ENCODE measurements at places on chromosomes 13 and 19. TPM values are rescaled to one million over a fixed set of nuclear protein-coding genes. Genes with fewer than 3 reads are reported as not detected.

DACT3 gene
- 1.6 TPM for total RNA-seq

ZNF728 gene
- not detected for total RNA-seq

IZUMO4 gene
- total RNA-seq = 0.56 TPM

ELSPBP1 gene
- total RNA-seq = not detected

CGB8 gene
- not detected for total RNA-seq

ARL11 gene
- total RNA-seq = not detected

DNA sequence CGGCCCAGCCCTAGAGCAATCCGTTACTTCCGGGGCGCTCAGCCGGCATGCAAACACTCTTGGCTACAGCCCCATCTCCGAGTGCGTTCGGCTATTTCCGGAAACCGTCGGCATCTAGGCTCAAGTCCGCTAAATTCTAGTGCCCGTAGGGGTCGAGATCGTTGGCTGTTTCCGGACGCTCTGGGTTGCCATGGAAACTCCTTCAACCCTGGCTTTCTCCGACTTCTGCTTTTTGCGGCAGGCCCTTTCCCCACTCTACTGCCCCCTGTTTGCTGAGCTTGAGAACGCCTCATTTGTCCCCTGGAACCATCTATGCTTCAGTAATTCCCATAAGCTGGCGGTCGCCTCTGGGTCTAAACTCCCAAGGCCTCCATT, 534 bp upstream of the PIK3R2 start:
- DNase-seq = peak; percentile 96

DNA sequence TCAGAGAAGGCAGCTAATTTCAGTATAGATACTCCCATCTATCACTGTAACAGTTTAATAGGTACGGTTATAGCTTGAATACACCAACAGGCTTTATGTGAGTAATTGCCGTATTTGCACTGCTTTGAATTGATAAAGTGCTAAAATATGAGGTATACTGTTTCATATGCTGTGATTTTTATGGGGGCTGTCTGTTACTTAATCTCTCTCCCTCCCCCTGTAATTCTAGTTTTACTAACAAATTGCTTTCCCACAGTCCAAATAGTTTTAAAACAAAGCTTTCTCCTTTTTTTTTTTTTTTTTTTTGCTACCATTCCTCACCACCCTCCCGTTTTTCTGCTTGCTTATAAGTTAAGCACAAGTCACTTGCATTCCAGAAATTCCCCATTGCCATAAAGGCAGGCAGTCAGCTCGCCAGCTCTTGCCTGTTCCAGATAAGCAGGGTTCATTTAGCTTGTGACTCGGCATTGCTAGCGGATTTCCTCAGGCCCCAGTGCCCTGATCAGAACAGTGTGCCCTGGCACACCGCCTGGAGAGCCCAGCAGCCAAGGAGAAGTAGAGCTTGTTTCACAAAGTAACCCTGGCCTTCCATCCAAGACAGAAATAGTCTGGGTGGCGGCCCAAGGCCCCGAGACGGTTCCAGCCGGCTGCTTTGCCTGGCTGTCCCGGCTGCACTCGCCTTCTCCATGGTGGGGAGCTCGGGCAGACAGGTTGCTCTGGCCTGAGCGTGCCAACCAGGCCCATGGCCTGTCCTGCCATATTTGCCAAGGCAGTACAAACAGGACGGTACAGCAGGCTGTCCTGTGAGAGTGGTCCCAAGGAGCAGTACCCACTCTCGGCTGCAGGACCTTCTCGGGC, 43.5 kb upstream of the NPAS1 start:
- peak; percentile 93 for DNase-seq

DNA sequence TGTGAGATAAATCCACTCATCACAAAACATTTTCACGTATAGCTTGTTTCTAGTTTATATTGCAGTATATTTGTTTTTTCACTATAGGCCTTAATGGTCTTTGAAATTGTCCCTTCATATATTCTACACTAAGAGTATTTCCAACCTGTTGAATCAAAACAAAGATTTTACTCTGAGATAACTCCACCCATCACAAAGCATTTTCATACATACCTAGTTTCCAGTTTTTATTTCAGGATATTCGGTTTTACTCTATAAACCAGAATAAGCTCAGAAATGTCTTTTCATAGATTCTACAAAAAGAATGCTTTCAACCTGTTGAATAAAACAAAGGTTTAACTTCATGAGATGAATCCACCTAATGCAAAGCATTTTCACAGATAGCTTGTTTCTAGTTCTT, 1528.7 kb downstream of the UQCRFS1 start:
- no peak for DNase-seq

DNA sequence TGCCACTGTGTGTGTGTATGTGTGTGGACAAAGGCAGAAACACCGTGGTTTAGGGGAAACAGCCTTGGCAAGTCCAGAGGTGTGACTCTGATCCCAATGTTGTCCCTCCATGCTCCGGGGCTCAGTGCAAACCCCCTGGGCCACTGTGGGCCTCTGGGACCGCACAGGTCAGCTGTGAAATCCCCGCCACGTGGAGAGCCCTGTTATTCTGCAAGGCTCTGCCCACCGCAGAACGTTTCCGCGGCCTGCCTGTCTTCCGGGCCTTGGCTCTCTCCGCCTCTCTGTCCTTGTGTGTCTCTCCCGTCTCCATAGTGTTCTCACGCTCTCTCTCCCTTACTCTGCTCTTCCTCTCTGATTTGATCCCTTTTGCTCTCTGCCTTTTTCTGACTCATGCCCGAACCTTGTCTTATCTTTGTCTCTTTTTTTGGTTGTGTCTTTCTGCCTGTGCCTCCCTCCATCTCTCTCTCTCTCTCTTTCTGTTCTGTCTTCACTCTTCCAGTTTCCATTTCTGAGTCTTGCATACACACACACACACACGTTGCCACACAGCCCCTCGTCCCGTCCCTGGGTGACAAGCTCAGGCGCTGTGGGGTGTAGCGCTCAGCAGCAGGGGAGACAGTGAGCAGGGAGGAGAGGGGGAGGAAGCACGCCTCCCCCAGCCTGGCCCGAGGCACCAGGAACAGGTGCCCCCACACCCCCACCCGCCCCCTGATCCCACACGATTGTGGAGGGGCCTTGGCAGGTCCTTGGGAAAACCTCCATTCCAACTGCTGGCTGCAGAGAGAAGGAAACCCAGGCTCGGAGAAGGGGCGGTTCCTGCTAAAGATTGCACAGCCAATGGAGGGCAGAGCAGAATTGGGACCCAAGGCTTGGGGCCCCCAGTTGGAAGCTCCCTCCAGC, 3.0 kb downstream of the TTYH1 start:
- DNase-seq = peak; percentile 19

GRCh38 chr19:12801466-12802266, at the start of the genes PRDX2 and THSD8:
TSS of gene PRDX2 (minus strand) at chr19:12801800. CDS start at chr19:12801261, 539 bp downstream.
TSS of gene THSD8 (plus strand) at chr19:12802069. CDS start at chr19:12802072, 3 bp downstream.
- DNase-seq = peak; percentile 65

DNA sequence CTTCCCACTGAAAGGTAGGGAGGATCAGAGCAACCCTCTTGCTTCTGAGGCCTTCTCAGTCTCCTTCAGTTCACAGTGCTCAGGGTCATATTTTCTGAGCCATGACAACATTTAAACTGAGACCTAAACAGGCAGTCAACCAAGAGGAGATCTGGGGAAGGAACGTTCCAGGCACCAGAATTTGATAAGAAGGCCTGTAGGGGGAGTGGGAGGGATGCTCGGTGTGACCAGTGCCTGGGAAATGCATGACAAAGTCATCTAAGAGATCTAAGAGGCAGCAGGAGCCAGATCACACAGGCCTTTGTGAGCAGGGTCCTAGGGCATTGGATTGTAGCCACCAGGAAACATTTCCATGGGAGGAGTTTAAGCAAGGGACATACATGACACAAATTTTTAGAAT, 71.6 kb downstream of the SHISA2 start:
- DNase-seq = peak; percentile 3

- no peak for DNase-seq
Measured at GRCh38 chr13:30654430-30654829, 36.7 kb downstream of the USPL1 start.

- no peak for DNase-seq
Measured at GRCh38 chr13:102582256-102582655, 14.5 kb upstream of the TPP2 start.

GRCh38 chr19:42197375-42197817, 20.1 kb downstream of the DEDD2 start:
- no peak for DNase-seq

DNA sequence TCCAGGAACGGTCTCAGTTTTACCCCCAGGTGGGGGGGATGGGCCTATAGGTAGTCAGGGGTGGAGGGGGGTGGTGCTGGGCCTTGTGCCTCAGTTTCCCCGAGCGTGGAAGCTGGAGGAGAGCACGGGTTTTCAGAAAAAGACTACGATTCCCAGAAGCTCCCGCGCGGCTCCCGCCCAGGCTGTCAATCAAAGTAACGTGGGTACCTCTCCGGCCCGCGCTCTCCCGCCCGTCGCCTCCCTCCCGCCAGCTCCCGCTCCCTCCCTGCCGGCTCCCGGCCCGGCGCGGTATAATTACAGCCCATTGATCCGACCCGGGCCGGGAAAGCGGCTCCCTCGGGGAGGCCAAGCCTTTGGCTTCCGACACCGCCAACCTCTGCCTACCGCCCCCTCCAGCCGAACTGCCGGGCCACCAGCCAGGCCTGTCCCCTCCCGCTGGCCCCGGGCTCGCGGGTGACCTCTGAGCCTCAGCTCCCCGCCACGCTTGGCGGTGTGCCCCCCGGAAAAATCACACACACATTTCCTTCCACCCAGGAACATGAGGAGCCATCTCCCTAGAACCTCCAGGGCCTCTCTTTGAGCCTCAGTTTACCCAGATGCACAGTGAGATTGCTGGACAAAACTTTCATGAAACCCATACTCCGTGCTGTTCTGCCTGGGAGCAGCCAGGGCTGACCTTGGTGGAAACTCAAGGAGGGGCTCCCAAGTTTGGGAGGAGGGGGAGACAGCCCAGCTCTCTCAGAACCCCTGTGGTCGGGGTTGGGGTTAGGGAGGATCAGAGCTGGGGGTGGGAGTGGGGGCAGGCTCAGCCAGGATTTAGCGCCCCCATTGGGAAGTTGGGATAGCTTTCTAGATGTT, 7.3 kb upstream of the TLE2 start:
- peak; percentile 85 for DNase-seq

- DNase-seq = no peak
Measured at GRCh38 chr13:114140131-114140905, 7.9 kb upstream of the RASA3 start.

All from IMR-90 (cell line).